ENCODE measurements at places on chromosomes 2 and 18.

DNA sequence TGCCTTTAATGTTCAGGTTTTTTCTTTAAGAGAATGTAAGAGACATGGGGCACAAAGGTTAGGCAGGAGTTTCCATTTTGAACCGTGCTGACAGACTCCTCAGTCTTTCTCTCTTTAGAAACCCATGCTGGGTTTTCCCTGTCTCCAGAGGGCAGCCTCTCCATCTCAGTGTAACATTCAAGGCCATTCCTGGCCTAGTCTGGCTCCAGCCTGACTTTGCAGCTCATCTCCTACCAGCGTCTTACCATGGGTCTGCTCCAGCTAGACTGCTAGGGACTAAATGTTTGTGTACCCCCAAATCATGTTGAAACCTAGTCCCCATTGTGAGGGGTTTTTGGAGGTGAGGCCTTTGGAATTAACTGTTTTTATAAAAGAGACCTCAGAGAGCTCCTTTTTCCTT lies 9.8 kb upstream of the CLIP4 start:
- DNase-seq, result no peak

DNA sequence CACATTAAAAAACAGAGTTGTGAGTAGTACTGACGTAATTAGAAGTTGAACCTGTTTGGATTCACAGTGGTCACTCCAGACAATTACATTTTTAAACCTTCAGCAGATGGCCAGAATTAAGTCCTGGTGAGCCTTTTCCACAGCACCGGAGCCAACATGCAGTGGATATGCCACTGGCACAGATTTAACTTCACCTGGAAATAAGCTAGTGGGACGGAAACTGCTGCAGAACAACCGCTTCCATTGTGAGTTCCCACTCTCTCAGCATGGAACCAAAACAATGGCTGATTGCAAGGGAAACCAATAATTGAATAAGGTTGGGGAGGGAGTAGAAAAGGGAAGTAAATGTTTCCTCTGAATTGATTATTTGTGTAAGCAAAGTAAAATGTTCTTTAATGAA lies 515.1 kb downstream of the STK39 start:
- DNase-seq, result no peak

DNA sequence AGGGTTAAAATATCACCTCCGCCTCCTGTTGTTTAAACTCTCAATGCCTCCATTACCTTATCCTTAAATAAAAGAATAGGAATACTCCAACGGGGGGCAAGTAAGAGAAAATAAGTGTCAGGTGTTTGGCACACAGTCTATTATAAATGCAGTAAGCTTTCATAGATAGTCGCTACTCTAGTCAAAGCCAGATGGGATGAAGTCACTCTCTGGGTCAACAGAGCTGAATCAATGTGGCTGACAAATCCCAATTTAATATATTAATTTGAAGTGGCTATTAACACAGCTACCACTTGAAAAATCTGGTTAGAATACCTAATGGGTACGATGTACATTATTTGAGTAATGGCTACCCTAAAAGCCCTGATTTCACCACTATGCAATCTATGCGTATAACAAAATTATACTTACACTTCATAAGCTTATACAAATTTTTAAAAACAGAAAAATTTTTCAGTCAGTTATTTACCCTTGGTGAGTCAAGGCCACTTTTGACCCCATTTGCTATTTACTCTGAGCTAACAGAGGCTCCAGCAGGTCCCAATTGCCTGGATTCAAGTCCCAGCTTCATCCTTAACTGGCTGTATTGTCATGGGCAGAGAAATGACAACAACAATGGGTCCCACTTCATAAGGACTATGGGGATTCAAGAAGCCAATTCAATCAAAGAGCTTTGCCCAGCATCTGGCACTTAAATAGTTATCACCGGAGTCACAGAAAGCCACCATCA lies 167.5 kb upstream of the PID1 start:
- DNase-seq, result no peak

GRCh38 chr2:64338910-64339500 lies 115.0 kb upstream of the LGALSL start:
- no peak for DNase-seq

DNA sequence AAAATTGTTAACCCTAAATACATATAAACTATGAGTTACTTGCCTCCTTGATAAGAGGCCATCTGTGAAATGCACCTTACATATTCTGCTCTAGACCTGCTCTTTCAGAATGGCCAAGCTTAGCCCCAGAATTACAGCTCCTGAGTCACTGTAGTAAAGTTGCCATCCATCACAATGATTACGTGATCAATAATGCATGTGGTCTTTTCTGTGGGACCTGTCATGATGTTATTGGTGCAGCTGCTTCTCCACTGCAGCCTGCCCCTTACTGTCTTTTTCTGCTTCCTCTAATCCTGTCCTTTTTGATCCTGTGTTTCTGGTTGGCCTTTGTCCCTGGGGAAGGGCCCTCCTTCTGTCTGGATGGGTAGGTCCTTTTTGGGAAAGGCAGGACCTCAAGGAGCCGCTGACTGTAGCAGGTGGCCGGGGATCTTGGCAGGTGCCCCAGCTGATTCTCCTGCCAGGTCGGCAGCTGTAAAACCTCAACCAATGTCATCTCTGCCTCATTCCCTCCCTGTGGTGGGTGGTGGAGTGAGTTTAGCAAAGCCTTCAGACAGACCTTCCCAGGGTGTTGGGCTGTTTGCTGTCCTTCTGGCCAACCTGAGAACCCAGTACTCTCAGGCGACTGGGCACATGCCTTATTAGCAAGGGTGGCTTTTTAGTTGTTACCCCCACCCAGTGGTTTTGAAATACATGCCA lies 126.2 kb upstream of the EML6 start:
- no peak for DNase-seq

- no peak for DNase-seq
Observed at GRCh38 chr2:42360493-42360889, 526 bp downstream of the COX7A2L start.

DNA sequence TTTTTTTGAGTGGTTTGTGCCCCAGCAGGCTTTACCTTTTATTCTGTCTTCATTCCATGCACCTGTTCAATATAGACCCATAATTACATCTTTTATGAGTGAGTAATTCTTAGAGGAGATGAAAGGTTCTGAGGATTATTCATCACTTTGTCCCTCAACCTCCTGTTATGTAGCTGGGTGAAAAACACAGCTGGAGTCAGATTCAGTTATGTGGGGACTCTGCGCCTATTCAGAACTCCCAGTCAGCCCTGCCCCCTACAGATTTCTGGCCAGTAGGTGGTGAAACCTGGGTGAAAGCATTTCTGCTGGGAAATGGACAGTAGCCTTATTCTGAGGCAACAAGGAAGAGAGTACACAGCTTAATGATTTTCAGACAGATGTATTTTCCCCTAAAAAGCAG lies 107.8 kb downstream of the MGAT5 start:
- DNase-seq, result no peak

DNA sequence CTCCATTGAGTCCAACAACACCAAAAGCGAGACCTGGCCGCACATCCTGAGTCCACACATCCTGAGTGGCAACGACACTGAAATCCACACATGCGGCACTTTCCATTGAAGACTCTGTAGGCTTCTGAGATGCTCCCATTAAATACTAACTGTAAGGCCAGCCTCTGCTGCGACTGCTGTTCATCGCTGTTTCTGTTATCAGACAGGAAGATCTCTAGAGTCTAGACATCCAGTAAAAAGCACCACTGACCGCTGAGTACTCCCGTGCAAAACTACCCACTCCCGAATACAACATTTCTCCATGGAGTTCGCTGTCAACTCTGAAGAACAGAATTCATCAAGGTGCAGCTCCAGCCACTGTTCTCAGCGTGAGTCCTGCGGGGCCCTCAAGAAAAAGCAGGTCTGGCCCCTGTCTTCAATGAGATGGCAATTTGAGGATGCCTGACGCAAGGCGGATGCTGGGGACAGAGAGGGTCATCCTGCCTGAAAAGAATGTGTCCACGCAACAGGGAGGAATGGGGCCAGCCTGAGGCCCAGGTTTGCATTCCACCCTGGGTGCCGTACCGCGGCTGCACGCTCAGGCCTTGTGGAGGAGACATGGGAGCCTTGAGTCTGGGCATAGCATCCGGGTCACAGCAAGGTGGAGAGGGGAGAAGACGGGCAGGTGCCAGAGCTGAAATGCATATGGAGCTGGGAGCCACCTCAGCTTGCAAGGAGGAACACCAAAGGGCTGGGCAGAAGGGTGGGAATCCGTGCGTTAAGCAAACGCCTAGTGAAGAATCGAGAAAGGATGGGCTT lies 61.9 kb downstream of the ZNF516 start:
- DNase-seq, result no peak

DNA sequence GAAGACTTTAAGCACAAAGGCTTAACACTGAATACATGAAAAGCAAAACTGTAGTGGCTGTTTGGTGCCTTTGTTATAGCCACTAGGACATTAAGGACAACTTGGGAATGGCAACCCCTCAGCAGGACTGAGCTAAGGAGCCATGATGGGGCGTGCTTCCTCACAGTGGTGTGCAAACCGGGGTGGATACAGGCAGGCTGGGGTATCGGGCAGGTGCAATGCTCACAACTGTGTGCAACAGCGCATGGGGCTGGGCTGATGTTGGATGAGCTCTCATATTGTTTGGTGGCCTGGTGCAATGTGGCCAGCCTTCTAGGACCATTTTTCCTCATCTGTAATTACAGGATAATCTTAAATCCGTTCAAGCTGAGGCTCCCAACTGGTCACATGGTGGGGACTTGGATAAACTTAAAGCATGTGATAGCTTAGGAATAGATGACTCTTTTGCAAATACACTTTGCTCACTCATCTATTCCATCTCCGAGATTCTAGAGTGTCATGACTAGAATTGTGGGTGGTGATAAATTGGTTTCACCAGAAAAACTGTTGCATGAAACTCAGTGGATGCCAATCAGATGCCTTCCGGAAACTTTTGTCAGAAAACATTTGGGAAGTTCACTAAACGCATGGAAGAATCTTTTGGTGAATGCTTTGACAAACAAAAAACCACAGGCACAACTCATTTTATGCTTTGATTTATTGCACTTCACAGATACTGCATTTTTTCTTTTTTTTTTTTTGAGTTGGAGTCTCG lies 116.5 kb downstream of the PXDN start:
- no peak for DNase-seq

DNA sequence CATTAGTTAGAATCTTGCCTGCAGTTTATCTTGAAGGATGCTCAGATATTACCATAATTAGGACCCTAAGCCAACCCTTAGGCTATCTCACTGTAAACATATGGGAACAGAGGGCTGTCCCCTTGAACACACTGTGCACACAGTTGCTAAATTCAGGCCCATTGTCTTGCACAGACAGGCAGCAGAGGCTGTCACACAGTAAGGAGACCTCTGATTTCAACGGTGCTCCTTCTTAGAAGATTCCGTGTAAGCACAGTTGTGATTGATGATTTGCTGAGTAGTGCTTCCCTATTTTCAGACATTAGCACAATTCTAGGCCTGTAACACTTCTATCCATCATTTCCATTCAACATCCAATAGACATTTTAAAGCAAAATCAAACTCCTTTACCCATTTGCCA lies 108.0 kb downstream of the RNF152 start:
- no peak for DNase-seq

DNA sequence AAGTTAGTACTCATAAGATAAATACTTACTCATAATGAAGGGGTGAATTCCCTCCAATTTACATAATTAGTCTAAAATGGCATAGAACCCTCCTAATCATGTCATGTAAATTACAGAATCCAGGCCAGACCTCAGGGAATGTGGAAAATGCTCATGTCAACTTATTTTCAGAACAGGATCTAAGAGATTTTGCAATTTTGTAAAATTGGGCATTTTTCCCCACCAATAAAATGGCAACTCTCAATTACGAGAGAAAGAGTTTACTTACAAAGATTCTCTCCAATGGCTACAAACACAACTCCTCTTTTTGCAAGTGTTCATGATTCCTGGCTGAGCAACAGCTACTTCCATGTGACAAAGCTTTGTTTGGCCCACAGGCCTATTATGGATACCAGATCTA lies 33.8 kb upstream of the SP5 start:
- no peak for DNase-seq

GRCh38 chr2:100721693-100722092 lies 98.2 kb upstream of the NPAS2 start:
- no peak for DNase-seq

- DNase-seq, result no peak
Observed at GRCh38 chr2:119490106-119490505, 34.2 kb downstream of the SCTR start.
